ENCODE measurements at places on chromosomes 5 and 9.

GRCh38 chr5:36277521-36278176 is 24.1 kb downstream of the RANBP3L start:
- H3K4me1 ChIP-seq: no peaks in the 10 kb centered on the region
- DNase-seq: no peak
- H3K27ac ChIP-seq: no peak overlapping the region
- no peaks in the 10 kb centered on the region for H3K36me3 ChIP-seq
- H3K4me3 ChIP-seq: no peak overlapping the region

GRCh38 chr5:172943906-172944305 is 15.3 kb upstream of the RPL26L1 start:
- H3K27ac ChIP-seq: no peak overlapping the region
- no peaks in the 10 kb centered on the region for H3K27me3 ChIP-seq
- H3K4me3 ChIP-seq: no peak overlapping the region

DNA sequence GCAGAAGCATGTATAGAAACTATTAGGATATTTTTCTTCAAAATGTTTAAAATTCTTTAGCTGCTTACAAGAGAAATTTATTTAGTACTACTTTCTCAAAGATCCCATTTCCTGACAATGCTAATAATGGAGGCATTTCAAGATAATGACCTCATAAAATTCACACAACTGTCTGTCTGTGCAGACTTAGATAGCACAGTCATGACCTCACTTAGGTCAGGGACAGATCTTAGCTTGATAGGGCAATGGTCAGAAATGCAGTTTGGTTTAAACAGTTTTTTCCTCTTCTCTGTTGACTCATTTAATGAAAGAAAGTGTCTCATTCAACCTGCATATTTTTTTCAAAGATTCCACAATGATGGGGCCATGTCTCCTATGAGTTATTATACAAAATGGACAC is 128.4 kb downstream of the GRIA1 start:
- H3K27ac ChIP-seq: no peak overlapping the region
- H3K4me1 ChIP-seq: no peaks in the 10 kb centered on the region
- no peak overlapping the region for H3K4me3 ChIP-seq
- DNase-seq: no peak
- no peaks in the 10 kb centered on the region for H3K36me3 ChIP-seq

GRCh38 chr9:83681490-83681889 is 26.3 kb downstream of the UBQLN1 start:
- H3K36me3 ChIP-seq: peaks cover 49% of the 10 kb centered on the region
- H3K4me3 ChIP-seq: no peak overlapping the region
- DNase-seq: no peak
- H3K27ac ChIP-seq: no peak overlapping the region

DNA sequence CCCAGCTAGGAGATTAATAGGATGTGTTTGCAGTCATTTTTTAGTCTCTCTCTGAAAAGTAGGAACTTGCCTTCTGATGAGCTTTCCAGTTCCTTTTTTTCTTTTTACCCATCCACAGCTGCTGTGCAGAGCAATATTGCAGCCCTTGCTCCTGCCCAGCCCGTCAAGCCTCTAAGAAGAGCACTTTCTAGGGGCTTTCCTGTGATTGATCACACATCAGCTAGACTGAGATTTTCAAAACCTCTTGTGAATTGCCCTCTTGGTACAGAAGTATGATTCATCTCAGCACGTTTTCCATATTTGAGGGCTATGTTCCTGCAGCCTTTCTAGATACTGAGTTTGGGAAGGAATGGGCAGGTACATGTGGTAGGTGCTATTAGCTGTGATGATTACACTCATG is 93.9 kb downstream of the GALNT10 start:
- H3K27ac ChIP-seq: no peak overlapping the region
- H3K4me3 ChIP-seq: no peak overlapping the region
- DNase-seq: no peak
- H3K27me3 ChIP-seq: no peaks in the 10 kb centered on the region
- H3K36me3 ChIP-seq: no peaks in the 10 kb centered on the region

DNA sequence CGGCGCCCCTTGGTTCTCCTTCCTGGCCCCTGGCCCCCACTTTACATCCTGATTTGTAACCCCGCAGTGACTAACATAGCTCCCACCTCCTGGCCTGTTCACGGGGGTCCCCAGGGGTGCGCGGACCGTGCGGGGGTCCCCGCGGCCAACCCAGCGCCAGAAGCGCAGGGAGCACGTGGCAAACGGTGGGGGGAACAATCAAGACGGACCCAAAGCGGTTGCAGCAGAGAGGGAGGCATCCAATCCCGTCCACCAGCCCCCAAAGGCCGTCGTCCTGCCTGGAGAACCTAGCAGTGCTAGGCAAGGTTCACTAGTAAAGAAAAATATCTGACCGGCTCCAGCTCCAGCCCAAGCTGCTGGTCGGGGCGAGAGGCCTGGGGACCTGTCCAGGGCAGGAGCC is 201.5 kb downstream of the AUH start:
- no peak overlapping the region for H3K4me3 ChIP-seq
- no peaks in the 10 kb centered on the region for H3K27me3 ChIP-seq
- H3K27ac ChIP-seq: no peak overlapping the region
- H3K36me3 ChIP-seq: peaks cover 33% of the 10 kb centered on the region

GRCh38 chr9:92414566-92414965 is 9.7 kb downstream of the OMD start:
- DNase-seq: no peak
- no peak overlapping the region for H3K4me3 ChIP-seq
- no peak overlapping the region for H3K27ac ChIP-seq
- H3K4me1 ChIP-seq: peaks cover 9% of the 10 kb centered on the region
- no peaks in the 10 kb centered on the region for H3K27me3 ChIP-seq
- no peaks in the 10 kb centered on the region for H3K36me3 ChIP-seq

- no peak for DNase-seq
- no peaks in the 10 kb centered on the region for H3K4me1 ChIP-seq
- H3K27me3 ChIP-seq: no peaks in the 10 kb centered on the region
- H3K27ac ChIP-seq: no peak overlapping the region
- no peak overlapping the region for H3K4me3 ChIP-seq
Observed at GRCh38 chr9:115777610-115778009, 376.0 kb upstream of the PAPPA start.

GRCh38 chr5:149636861-149637246 is 55.6 kb downstream of the ARHGEF37 start:
- H3K27me3 ChIP-seq: no peaks in the 10 kb centered on the region
- no peaks in the 10 kb centered on the region for H3K36me3 ChIP-seq
- H3K27ac ChIP-seq: no peak overlapping the region
- H3K4me3 ChIP-seq: no peak overlapping the region

DNA sequence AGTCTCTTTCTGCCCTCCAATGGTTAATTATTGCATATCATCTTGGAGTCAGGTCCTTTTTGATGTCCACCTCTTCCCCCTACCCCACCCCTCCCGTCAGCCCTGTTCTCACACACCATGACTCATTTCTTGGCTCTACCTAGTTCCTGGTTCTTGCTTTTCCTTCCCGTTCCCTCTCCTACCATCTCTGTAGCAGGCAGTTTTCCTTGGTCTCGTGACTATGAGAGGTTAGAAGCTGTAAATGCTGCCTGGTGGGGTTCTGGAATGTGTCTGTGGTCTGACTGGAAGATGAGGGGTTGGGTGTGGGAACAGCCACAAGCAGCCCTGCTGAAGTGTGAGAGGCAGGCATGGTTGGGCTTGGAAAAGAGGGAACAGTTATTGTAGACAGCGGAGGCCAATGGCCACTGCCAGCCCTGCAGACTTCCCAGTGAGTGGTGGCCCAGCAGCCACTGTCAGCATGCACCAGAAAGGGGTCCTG is 18.2 kb downstream of the SLC22A5 start:
- no peak overlapping the region for H3K4me3 ChIP-seq
- no peaks in the 10 kb centered on the region for H3K36me3 ChIP-seq
- H3K27ac ChIP-seq: peak overlapping the region; percentile 26
- peaks cover 64% of the 10 kb centered on the region for H3K4me1 ChIP-seq
- DNase-seq: no peak

- peak overlapping the region; percentile 84 for H3K4me3 ChIP-seq
- no peaks in the 10 kb centered on the region for H3K27me3 ChIP-seq
- H3K27ac ChIP-seq: peak overlapping the region; percentile 93
- peaks cover 16% of the 10 kb centered on the region for H3K36me3 ChIP-seq
- DNase-seq: peak; percentile 49
Observed at GRCh38 chr5:134738963-134739661, 764 bp downstream of the CAMLG start.

DNA sequence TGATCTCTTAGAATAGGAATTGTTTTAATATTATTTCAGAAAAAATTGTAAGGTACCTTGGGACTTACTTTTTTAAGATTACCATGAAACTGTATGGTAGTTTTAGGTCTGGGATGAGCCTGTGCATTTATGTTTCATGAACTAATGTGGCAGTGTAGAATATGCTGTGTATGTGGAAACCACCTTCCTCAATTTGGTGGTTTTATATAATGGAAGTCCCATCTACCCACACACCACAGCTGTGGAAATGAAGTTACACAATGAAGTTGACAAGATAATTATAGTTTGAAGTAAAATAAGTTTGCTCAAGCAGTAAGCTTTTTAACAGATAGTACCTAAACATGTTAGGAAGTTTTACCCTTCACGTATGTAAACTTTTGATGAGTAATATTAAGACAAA is 24.4 kb downstream of the WDR36 start:
- H3K4me1 ChIP-seq: no peaks in the 10 kb centered on the region
- DNase-seq: no peak
- H3K4me3 ChIP-seq: no peak overlapping the region

GRCh38 chr5:62182802-62183201 is 123.2 kb upstream of the KIF2A start:
- peaks cover 13% of the 10 kb centered on the region for H3K27me3 ChIP-seq
- no peak overlapping the region for H3K27ac ChIP-seq
- H3K4me1 ChIP-seq: no peaks in the 10 kb centered on the region
- DNase-seq: no peak
- H3K4me3 ChIP-seq: no peak overlapping the region

- peak overlapping the region; percentile 91 for H3K27ac ChIP-seq
- peaks cover 2% of the 10 kb centered on the region for H3K36me3 ChIP-seq
- H3K4me1 ChIP-seq: peaks cover 62% of the 10 kb centered on the region
- H3K4me3 ChIP-seq: peak overlapping the region; percentile 61
Observed at GRCh38 chr5:76544268-76544926, 78.8 kb downstream of the F2RL2 start.

- H3K4me3 ChIP-seq: no peak overlapping the region
- H3K4me1 ChIP-seq: no peaks in the 10 kb centered on the region
- no peaks in the 10 kb centered on the region for H3K27me3 ChIP-seq
- H3K36me3 ChIP-seq: no peaks in the 10 kb centered on the region
Observed at GRCh38 chr9:107363516-107364152, 80.6 kb downstream of the RAD23B start.

DNA sequence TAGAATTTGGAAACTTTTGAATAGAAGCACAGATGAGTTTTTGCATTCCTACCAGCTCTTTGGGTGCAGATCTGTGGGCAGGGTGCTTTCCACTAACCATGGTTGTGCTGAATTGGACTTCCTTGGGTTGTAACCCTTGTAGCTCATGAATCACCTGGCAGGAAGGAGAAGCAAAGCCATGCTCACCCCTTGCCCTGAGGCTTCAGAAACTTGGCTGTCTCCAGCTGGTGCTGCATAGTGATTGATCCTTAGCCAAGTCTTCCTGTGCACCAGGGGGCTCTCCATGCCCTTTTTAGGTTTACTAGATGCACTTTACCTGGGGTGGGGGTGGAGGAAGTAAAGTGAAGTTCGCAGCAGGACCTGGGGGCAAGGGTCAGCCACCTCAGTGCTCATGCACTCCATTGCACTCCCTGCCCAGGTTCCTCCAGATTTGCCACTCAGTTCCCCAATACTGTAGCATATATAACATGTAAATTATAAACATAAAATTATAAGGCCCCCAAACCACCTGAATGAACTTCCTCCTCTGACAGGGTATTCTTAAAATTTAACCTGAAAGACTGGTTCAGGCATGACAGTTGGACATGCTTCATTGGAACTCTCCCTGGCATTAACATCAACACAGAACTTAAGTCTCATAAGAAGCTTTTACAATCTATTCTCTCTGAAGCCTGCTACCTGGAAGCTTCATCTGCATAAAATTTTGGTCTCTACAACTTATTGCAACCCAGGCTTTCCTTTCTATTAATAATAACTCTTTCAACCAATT is 25.8 kb upstream of the IFNA14 start:
- H3K4me1 ChIP-seq: no peaks in the 10 kb centered on the region
- H3K4me3 ChIP-seq: no peak overlapping the region
- no peak for DNase-seq
- H3K27me3 ChIP-seq: peaks cover 48% of the 10 kb centered on the region

GRCh38 chr5:58598440-58598839 is 15.6 kb downstream of the RAB3C start:
- no peak overlapping the region for H3K27ac ChIP-seq
- no peaks in the 10 kb centered on the region for H3K4me1 ChIP-seq
- DNase-seq: no peak

DNA sequence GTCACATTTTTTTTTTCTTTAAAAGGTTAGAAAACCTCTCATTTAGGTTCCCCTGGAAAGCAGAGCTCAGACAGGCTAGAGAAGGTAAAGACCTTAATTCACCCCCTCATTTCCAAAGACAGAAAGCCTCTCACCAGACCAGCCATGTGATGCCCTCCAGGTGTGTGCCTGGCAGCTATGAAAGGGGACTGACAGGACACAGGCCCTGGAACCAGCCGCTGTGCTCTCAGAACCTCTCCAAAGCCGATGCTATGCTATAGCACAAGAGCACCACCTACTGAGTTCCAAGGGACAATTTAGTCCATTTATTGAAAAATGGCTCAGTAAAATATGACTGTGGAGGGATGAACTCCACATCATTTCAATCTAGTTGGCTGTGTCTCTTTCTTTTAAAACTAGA is 48.8 kb downstream of the FANCC start:
- H3K4me3 ChIP-seq: no peak overlapping the region
- peaks cover 2% of the 10 kb centered on the region for H3K27me3 ChIP-seq
- H3K4me1 ChIP-seq: peaks cover 44% of the 10 kb centered on the region

GRCh38 chr5:2565147-2565546 is 186.3 kb downstream of the IRX2 start:
- no peak for DNase-seq
- no peaks in the 10 kb centered on the region for H3K27me3 ChIP-seq
- no peaks in the 10 kb centered on the region for H3K36me3 ChIP-seq
- no peak overlapping the region for H3K4me3 ChIP-seq
- H3K4me1 ChIP-seq: no peaks in the 10 kb centered on the region
- H3K27ac ChIP-seq: no peak overlapping the region

GRCh38 chr5:142095035-142095434 is 13.5 kb upstream of the NDFIP1 start:
- peaks cover 40% of the 10 kb centered on the region for H3K4me1 ChIP-seq
- H3K36me3 ChIP-seq: no peaks in the 10 kb centered on the region
- no peaks in the 10 kb centered on the region for H3K27me3 ChIP-seq
- peak; percentile 49 for DNase-seq

GRCh38 chr5:15938961-15939360 is 240.6 kb downstream of the MARCHF11 start:
- no peak for DNase-seq
- H3K4me1 ChIP-seq: no peaks in the 10 kb centered on the region
- no peaks in the 10 kb centered on the region for H3K27me3 ChIP-seq
- H3K36me3 ChIP-seq: no peaks in the 10 kb centered on the region
- no peak overlapping the region for H3K4me3 ChIP-seq

DNA sequence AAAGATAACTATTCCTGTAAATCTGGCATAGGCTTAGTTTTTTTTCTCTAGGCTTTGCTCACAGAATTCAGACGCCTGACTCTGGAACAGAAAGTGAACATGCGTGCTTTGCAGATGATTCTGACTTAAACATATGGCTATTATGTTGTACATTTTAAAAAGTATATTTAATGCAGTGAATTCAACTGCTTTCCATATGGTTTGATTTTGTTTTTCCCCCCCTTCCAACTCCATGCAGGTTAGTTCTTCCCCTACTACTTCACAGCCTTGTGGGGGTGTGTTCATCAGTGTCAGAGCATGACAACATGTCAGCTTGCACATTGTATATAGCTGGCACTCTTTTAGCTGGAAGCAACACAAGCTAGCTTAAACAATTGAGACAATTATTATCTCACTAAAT is 226.8 kb downstream of the TMEM167A start:
- H3K27ac ChIP-seq: no peak overlapping the region
- H3K36me3 ChIP-seq: no peaks in the 10 kb centered on the region
- H3K27me3 ChIP-seq: peaks cover under 1% of the 10 kb centered on the region
- H3K4me3 ChIP-seq: no peak overlapping the region

Data from activated CD8-positive, alpha-beta T cell treated with anti-CD3 and anti-CD28 coated beads, Interleukin-2, amount 10 ng/mL, durations not matched to agents 7 days and 5 days (primary cell).